Endothelial cell of coronary artery (primary cell): ENCODE measurements at places on chromosomes 12 and 14. TPM values are rescaled to one million over a fixed set of nuclear protein-coding genes. Genes with fewer than 3 reads are reported as not detected.

Gene RNF41
- 103 and 144 TPM in 2 replicates for total RNA-seq

Gene GPRC5A
- total RNA-seq = 13.3 and 36.0 TPM in 2 replicates

Gene NPFF
- not detected in 2 replicates for total RNA-seq

Gene AMHR2
- total RNA-seq = 0.09 TPM in 1 of 2 replicates, not detected in the other

Gene PLD4
- under 0.01 TPM in 2 replicates for total RNA-seq

Gene PTCSC3
- not detected in 2 replicates for total RNA-seq

Gene ATL1
- 0.81 and 1.4 TPM in 2 replicates for total RNA-seq

Gene RILPL1
- 9.7 and 13.1 TPM in 2 replicates for total RNA-seq

Gene SMCO3
- 0.09 and 0.56 TPM in 2 replicates for total RNA-seq

Gene SOX5
- total RNA-seq = 0.28 and 1.8 TPM in 2 replicates

Gene KRT80
- 5.5 and 6.7 TPM in 2 replicates for total RNA-seq

Gene GARIN6
- not detected in 2 replicates for total RNA-seq

Gene CD4
- 0.09 TPM in 1 of 2 replicates, not detected in the other for total RNA-seq

Gene SLC39A2
- total RNA-seq = not detected in 2 replicates

Gene SYCP3
- 0.09 and 0.19 TPM in 2 replicates for total RNA-seq

Gene TOX4
- 19.5 and 25.4 TPM in 2 replicates for total RNA-seq

Gene PPP1R3E
- total RNA-seq = 1.3 and 1.9 TPM in 2 replicates
